HAP-1 (cell line): ENCODE measurements at places on chromosomes 13 and 19.

DNA sequence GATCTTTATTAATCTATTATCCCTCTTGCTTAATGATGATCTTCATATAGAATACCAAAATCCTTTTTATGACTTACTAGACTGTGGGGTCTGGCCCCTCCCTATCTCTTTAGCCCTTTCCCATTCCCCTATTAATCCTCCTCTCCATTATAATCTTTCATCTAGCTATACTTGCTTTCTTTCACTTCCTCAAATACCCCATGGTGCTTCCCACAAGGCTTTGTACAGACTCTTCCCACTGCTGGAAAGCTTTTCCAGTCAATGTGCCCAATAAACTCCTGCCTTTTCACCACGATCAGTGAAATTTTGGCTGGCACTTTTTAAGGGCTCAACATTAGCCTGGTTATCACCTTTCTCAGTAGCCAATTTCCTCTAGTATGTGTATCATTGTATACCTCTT, 3.2 kb upstream of the EBPL start:
- no peak for DNase-seq

DNA sequence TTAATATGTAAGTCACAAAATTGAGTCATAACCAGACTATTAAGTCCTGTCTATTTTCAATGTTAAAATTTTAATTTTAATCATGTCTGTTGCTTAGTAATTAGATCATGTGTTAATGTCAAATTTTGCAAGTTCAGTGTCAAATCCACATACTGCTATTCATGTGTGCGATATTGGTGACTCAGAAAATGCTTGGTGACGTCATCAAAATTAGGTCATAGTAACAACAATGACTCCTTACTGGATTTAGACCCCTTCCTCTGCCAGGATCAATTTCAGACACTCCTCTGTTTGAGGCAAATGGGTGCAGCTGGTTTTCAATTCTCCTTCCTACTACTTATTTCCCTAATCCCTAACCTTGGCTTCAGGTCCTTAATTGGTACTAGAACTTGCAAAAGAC, 1394.3 kb upstream of the SLC10A2 start:
- no peak for DNase-seq

- DNase-seq = peak; percentile 71
Observed at GRCh38 chr13:97344265-97345175, 89.4 kb upstream of the RAP2A start.

- no peak for DNase-seq
Observed at GRCh38 chr13:90116121-90116520, 1231.4 kb upstream of the MIR17HG start.

GRCh38 chr19:58518256-58519086, 1.1 kb downstream of the ZBTB45 start:
- no peak for DNase-seq

- DNase-seq = no peak
Observed at GRCh38 chr13:104253063-104253680, 1187.0 kb upstream of the SLC10A2 start.

- DNase-seq = no peak
Observed at GRCh38 chr19:45472563-45473366, 5.0 kb downstream of the FOSB start.

DNA sequence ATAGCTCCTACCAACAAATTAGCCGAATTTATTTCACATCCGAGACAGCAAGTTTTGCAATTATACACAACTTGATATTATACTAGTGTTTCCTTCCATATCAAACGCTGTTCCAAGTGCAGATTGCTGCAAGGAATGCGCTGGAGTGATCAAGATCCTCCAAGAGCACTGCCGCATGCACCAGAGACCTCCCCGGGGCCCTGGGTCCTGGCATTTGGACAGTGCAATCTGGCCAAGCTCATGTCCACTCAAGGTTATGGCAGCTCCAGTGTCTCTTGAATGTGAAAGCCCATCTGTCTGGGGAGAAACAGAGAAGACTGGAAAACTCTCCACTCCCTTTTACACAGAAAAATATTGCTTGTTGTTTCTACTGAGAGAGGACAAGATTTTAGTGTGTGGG, 111.9 kb downstream of the HSPH1 start:
- no peak for DNase-seq

- no peak for DNase-seq
Observed at GRCh38 chr13:97249093-97249795, 27.1 kb downstream of the MBNL2 start.

GRCh38 chr19:56211718-56212117, 9.6 kb downstream of the ZSCAN5C start:
- DNase-seq = no peak

GRCh38 chr13:100235311-100235901, 146.5 kb downstream of the PCCA start:
- peak; percentile 40 for DNase-seq

DNA sequence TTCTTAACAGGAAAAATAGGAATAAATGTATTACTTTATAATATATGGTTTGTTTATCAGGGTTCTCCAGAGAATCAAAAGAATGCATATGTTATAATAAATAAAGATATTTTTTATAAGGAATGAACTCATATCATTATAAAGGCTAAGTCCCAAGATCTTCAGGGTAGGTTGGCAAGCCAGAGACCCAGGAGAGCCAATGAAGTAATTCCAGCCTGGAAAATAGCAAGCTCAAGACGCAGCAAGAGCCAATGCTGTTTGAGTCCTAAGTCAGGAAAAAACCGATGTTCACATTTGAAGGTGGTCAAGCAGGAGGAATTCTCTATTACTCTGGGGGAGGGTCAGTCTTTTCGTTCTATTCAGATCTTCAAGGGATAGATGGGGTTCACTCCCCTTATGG, 490.0 kb downstream of the PCDH20 start:
- no peak for DNase-seq

DNA sequence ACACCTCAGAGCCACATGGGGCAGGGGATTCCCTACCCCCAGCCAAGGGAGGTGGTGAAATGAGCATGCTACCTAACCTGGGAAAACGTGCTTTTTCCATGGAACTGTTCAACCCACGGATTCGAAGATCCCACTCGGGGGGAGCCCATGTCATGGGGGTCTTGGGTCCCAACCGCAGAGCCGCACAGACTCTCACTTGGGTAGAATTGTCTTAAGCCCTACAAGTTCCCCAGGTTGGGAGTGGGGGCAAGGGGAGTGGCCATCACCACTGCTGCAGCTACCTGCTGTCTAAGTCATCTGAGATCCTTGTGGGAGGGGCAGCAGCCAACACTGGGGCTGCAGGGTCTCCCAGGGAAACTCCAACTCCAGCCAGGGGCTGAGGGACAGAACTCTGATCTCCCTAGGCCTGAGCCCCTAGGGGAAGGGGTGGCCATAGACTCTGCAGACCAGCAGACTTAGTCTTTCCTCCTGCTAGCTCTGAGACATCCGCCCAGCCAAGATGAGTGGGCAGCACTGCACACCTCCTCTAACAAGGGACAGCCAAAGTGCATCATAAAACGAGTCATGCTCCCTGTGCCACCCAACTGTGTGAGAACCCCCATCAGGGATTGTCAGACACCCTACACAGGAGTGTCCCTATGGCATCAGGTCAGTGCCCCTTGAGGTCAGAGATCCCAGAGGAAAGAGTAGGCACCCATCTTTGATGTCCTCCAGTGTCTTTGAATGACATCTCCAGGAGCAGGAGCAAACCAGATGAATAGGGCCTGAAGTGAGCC, 610.4 kb upstream of the SLITRK6 start:
- no peak for DNase-seq

- peak; percentile 54 for DNase-seq
Observed at GRCh38 chr19:7004313-7004931, 16.8 kb downstream of the MBD3L2B start.

DNA sequence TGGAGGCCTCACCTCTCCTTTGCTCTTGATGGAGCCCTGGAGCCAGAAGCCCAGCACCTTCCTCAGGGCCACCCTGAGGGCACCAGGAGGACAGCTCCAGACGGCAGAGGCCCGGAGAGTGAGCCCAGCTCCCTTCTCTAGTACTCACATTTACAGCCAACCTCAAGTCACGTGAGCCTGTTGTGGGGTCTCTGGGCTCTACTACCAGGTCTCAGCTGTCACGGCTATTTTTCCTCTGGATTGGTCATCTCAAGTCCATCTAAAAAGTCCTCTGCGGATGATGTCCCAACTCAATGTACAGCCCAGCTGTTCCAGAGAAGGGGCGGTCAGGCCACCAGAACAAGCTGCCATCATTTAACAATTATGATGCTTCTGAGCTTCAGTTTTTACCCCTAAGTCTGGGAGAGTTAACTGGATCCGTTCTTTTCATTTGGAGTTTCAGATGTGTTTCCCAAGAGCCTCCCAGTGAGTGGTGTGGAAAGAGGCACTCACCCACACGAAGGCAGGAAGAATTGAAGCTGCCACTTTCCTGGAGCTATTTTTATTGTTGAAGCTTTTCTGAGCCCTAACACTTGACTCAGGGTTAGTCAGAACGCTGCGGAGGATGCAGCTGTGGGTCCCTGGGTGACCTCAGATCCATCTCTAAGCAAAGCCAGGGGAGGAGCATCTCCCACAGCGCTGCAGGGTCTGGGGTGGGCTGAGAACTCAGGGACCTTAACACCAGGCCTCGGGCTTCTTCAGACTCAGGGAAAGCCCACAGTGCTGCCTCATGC, 143.5 kb upstream of the UBL3 start:
- DNase-seq = no peak

GRCh38 chr19:32532233-32532632, 48.8 kb upstream of the PDCD5 start:
- no peak for DNase-seq

GRCh38 chr19:45798995-45799517, 6.4 kb upstream of the DMWD start:
- peak; percentile 79 for DNase-seq

- DNase-seq = no peak
Observed at GRCh38 chr13:88761145-88761544, 1090.0 kb downstream of the SLITRK5 start.

- DNase-seq = peak; percentile 63
Observed at GRCh38 chr13:27379694-27380641, 44.5 kb upstream of the GTF3A start.

GRCh38 chr19:35061583-35062373, 20.3 kb downstream of the HPN start:
- no peak for DNase-seq

DNA sequence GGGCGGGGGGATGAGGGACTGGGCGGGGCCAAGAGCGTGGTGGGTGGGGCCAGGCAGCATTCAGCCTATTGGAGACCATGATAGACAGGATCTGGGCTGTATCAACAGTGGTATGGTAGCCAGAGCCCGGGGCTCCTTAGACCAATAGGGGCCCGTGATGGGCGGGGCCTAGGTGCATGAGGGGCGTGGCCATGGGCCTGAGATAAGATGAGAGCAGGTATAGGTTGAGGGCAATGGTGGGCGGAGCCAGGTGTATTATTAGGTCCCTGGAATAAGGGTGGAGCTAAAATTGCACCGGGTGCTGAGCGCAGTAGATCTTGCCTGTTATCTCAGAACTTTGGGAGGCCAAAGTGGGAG, 5.3 kb downstream of the ABCA7 start:
- DNase-seq = peak; percentile 40

- DNase-seq = no peak
Observed at GRCh38 chr19:5423567-5424125, 31.6 kb upstream of the ZNRF4 start.

DNA sequence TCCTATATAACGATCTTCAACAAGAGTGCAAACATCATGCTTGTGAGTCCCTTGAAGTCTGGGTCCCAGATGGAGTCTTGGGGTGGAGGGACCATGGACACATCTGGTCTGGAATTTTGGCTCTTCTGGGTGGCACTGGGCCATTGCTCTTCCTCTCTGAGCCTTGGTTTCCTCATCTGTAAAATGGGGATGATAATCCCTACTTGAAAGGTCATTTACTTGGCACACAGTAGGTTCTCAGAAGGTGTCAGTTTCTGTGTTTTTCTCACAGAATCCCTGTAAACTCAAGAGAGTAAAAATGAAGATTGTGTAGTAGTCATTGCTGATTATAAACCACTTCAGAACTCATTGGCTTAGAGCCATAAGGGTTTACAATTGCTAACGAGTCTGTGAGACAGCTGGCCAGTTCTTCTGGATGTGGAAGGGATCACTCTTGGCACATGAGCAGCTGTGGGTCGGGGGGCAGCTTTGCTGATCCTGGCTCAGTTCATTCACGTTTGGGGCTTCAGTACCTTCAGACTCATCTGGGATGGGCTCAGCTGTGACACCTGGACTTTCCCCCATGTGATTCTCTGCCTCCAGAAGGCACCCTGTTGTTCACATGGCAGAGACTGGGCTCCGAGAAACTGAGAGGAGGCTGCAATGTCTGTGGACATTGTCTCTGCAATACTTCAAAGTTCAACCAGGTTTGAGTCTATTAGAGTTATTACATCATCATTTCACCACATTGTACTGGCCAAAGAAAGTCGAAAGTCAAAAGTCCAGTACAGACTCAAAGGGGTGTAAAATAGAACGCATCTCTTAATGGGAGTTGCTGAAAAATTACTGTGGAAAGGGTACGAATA, 7.8 kb downstream of the CYP4F12 start:
- DNase-seq = no peak

DNA sequence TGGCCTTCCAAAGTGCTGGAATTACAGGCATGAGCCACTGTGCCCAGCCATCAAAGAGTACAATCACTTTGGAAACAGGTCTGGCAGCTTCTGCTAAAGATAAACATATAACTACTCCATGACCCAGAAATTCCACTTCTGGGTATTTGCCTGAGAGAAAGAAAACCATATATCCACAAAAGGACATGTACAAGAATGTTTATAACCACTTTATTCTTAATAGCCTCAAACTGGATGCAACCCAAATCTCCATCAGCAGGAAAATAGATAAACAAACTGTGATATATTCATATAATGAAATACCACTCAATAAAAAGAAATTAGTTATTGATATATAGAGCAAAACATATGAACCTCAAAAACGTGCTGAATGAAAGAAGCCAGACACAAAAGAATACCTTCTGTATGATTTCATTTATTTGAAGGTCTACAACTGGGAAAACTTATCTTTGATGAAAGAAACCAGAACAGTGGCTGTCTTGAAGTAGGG, 40.5 kb downstream of the TEX26 start:
- DNase-seq = no peak

GRCh38 chr19:281992-282391, 9.2 kb downstream of the PLPP2 start:
- no peak for DNase-seq

- no peak for DNase-seq
Observed at GRCh38 chr13:33639626-33640080, 178.3 kb upstream of the RFC3 start.

DNA sequence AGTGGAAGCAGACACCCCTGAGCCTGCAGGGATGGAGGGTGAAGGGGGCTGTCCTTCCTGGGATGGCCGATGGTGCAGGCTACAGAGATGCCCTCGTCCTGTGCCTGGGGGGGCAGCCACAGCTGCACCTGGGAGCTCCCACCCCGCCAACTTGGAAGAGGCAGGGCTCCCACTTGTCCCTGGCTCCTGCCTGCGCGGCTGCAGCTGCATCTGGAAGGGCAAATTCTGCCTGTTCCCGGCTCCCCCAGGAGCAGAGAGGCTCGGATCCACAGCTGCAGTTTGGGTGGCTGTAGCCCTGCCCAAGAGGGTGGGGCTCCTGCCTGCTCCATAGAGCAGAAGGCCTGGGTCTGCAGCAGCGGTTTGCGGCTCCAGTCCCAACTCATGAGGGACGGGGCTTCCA, 2.2 kb downstream of the CEP89 start:
- DNase-seq = no peak
